Right lobe of liver (tissue), 6 donors: ENCODE measurements at places on chromosomes 16 and 17.
A peak's percentile ranks its signal among the peaks of the same experiment; 100 is the strongest.

DNA sequence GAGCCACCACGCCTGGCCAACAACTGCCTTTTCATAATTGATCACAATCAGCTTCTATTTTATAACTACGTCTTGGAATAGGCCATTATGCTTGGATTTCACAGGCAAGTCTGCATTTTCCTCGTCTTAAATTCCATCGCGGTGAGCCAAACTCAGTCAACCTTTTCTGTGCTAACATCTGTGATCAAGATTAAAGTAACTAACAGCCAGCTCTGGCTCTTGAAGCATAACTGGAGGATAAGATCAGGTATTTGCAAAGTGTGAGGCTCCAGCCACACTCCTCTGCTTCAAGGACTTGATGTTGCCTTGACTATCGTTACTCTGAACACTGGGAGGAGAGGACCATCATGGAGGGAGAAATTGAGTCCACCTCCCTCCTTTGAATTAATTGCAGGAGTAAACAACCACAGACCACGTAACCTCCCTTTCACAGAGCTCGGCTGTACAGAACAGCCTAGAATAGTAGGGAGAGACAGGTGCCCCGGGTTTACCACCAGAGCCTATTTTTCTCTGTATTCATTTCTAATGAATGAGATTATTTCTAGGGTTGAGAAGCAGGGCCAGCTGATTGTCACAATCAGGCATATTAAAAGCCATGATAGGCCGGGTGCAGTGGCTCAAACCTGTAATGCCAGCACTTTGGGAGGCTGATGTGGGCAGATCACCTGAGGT is 143.0 kb downstream of the XYLT1 start:
- H3K4me3 ChIP-seq: no peak overlapping the region
- DNase-seq: no peak
- H3K36me3 ChIP-seq: no peaks in the 10 kb centered on the region
- H3K27me3 ChIP-seq: no peaks in the 10 kb centered on the region
- no peak overlapping the region for H3K27ac ChIP-seq

GRCh38 chr16:70437017-70437581 is 1.8 kb downstream of the ST3GAL2 start:
- H3K4me3 ChIP-seq: no peak overlapping the region
- DNase-seq: no peak
- H3K27ac ChIP-seq: no peak overlapping the region
- H3K36me3 ChIP-seq: no peaks in the 10 kb centered on the region

- H3K27ac ChIP-seq: peak overlapping the region; percentile 96
- no peaks in the 10 kb centered on the region for H3K27me3 ChIP-seq
- H3K4me3 ChIP-seq: peak overlapping the region; percentile 78
- no peak for DNase-seq
Measured at GRCh38 chr16:77191259-77191969, 424 bp downstream of the MON1B start.

GRCh38 chr17:76005263-76006149 is 4.9 kb downstream of the CDK3 start:
- H3K4me1 ChIP-seq: no peaks in the 10 kb centered on the region
- peak; percentile 90 for DNase-seq
- no peak overlapping the region for H3K27ac ChIP-seq
- H3K4me3 ChIP-seq: no peak overlapping the region

GRCh38 chr16:10210944-10211343 is 28.7 kb upstream of the GRIN2A start:
- no peak overlapping the region for H3K4me3 ChIP-seq
- no peaks in the 10 kb centered on the region for H3K36me3 ChIP-seq
- H3K27ac ChIP-seq: no peak overlapping the region
- H3K4me1 ChIP-seq: no peaks in the 10 kb centered on the region
- no peaks in the 10 kb centered on the region for H3K27me3 ChIP-seq

GRCh38 chr16:83704656-83705055 is 103.1 kb upstream of the HSBP1 start:
- no peaks in the 10 kb centered on the region for H3K36me3 ChIP-seq
- no peaks in the 10 kb centered on the region for H3K27me3 ChIP-seq
- H3K4me3 ChIP-seq: no peak overlapping the region

GRCh38 chr16:75116081-75116910 is at the start of gene LDHD:
Gene LDHD (minus strand): TSS chr16:75116780. CDS start chr16:75116720, 60 bp downstream.
- H3K36me3 ChIP-seq: peaks cover 13% of the 10 kb centered on the region
- peak within 1 kb of the TSS; percentile 72 for H3K27ac ChIP-seq
- DNase-seq: peak; percentile 96
- no peaks in the 10 kb centered on the region for H3K4me1 ChIP-seq
- H3K4me3 ChIP-seq: peak within 1 kb of the TSS; percentile 82

GRCh38 chr16:19694989-19695388 is 23.0 kb downstream of the KNOP1 start:
- H3K27me3 ChIP-seq: no peaks in the 10 kb centered on the region
- H3K4me3 ChIP-seq: no peak overlapping the region
- no peak overlapping the region for H3K27ac ChIP-seq
- H3K36me3 ChIP-seq: peaks cover 8% of the 10 kb centered on the region
- DNase-seq: no peak

GRCh38 chr17:77281122-77281903 is 140.5 kb downstream of the SEC14L1 start:
- H3K27me3 ChIP-seq: no peaks in the 10 kb centered on the region
- peak overlapping the region; percentile 77 for H3K4me3 ChIP-seq
- H3K27ac ChIP-seq: peak overlapping the region; percentile 70
- H3K4me1 ChIP-seq: no peaks in the 10 kb centered on the region
- H3K36me3 ChIP-seq: no peaks in the 10 kb centered on the region
- peak; percentile 81 for DNase-seq

DNA sequence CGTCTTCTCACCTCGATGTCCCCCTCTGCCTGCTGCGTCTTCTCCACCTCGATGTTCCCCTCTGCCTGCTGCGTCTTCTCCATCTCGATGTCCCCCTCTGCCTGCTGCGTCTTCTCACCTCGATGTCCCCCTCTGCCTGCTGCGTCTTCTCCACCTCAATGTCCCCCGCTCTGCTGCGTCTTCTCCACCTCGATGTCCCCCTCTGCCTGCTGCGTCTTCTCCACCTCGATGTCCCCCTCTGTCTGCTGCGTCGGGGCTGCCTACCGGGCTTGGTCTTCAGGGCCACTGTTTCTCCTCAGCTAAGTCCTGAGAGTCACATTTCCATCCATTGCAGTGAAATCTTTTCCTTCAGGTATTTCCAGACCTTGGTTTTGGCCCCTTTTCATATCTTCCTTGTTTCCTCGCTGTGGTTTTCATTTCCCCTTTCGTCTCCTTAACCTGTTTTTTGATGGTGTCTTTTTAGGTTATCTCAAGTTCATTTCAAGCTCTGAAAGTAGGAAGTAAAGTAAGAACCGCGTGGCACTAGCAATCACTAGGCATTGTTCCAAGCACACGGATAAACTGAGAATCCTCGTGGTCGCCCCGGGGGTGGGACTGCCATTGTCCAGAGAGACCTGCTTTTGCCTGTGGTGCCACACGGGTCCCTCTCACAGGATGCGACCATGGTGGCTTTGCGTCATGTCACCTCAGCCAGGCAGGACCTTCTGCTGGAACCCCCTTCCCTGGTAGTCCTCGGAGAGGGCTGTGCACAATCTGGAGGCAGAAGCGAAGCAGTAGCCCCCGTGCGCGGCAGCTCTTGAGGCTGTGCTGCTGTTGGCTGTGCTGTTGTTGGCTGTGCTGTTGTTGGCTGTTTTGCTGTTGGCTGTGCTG is 9.5 kb upstream of the ZNF750 start:
- H3K27ac ChIP-seq: no peak overlapping the region
- no peak overlapping the region for H3K4me3 ChIP-seq
- H3K4me1 ChIP-seq: no peaks in the 10 kb centered on the region
- DNase-seq: no peak

GRCh38 chr16:86844695-86845094 is 266.3 kb downstream of the FOXL1 start:
- DNase-seq: no peak
- no peak overlapping the region for H3K27ac ChIP-seq
- H3K27me3 ChIP-seq: no peaks in the 10 kb centered on the region
- no peaks in the 10 kb centered on the region for H3K36me3 ChIP-seq

- H3K4me1 ChIP-seq: no peaks in the 10 kb centered on the region
- no peaks in the 10 kb centered on the region for H3K36me3 ChIP-seq
- peaks cover 34% of the 10 kb centered on the region for H3K27me3 ChIP-seq
- H3K4me3 ChIP-seq: no peak overlapping the region
Measured at GRCh38 chr17:44830359-44831288, 537 bp upstream of the GJC1 start.

DNA sequence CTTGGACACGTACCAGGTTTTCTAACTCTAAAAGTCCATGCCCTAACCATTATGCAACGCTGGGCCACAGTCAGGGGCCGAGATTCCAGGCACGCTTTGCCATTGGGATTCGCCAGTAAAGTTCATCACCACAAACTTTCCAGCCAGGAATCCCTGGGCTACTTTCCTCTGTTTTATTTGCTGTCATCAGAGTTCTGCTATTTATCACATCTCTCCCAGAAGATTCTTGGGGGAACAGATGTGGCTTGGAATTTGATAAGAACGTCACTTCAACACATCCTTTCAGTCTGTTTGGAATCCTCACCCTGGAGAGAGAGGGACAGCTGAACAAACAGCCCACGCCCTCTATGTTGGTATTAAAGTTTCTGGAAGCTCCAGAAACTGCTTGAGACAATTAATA is 109.6 kb upstream of the CACNG3 start:
- no peak overlapping the region for H3K4me3 ChIP-seq
- no peak for DNase-seq
- no peaks in the 10 kb centered on the region for H3K36me3 ChIP-seq
- no peaks in the 10 kb centered on the region for H3K27me3 ChIP-seq
- H3K27ac ChIP-seq: no peak overlapping the region

GRCh38 chr16:61792194-61792909 is 243.9 kb downstream of the CDH8 start:
- H3K4me1 ChIP-seq: no peaks in the 10 kb centered on the region
- DNase-seq: no peak
- no peaks in the 10 kb centered on the region for H3K36me3 ChIP-seq
- no peak overlapping the region for H3K4me3 ChIP-seq
- no peak overlapping the region for H3K27ac ChIP-seq

GRCh38 chr16:77987810-77988209 is 34.5 kb upstream of the CLEC3A start:
- no peaks in the 10 kb centered on the region for H3K27me3 ChIP-seq
- no peak overlapping the region for H3K27ac ChIP-seq
- no peak overlapping the region for H3K4me3 ChIP-seq
- H3K4me1 ChIP-seq: no peaks in the 10 kb centered on the region

GRCh38 chr16:70753694-70754325 is 47.1 kb downstream of the VAC14 start:
- H3K36me3 ChIP-seq: no peaks in the 10 kb centered on the region
- H3K4me3 ChIP-seq: no peak overlapping the region
- DNase-seq: no peak
- H3K4me1 ChIP-seq: peaks cover 52% of the 10 kb centered on the region
- H3K27ac ChIP-seq: no peak overlapping the region

DNA sequence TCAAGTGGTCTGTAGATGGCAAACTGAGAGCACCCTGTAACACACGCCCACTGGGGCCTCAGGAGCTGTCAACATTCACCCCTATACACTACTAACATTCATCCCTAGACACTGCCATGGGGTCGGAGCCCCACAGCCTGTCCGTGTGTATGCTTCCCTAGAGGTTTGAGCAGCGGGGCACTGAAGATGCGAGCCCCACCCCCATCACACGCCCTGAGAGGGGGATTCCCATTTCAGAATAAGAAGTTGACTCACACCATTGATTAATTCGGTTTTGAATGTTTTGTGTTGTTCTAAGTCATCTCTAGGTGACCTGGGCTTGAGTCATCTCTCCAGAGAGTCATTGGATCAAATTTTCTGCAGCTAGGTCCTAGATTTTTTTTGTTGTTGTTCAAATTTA is 37.3 kb upstream of the MMD start:
- no peak overlapping the region for H3K4me3 ChIP-seq
- H3K27me3 ChIP-seq: no peaks in the 10 kb centered on the region
- DNase-seq: no peak
- H3K27ac ChIP-seq: no peak overlapping the region
- no peaks in the 10 kb centered on the region for H3K4me1 ChIP-seq

- H3K27me3 ChIP-seq: no peaks in the 10 kb centered on the region
- no peak overlapping the region for H3K4me3 ChIP-seq
- H3K27ac ChIP-seq: no peak overlapping the region
- no peak for DNase-seq
- no peaks in the 10 kb centered on the region for H3K36me3 ChIP-seq
- H3K4me1 ChIP-seq: no peaks in the 10 kb centered on the region
Measured at GRCh38 chr16:64882078-64882784, 239.6 kb downstream of the CDH11 start.

DNA sequence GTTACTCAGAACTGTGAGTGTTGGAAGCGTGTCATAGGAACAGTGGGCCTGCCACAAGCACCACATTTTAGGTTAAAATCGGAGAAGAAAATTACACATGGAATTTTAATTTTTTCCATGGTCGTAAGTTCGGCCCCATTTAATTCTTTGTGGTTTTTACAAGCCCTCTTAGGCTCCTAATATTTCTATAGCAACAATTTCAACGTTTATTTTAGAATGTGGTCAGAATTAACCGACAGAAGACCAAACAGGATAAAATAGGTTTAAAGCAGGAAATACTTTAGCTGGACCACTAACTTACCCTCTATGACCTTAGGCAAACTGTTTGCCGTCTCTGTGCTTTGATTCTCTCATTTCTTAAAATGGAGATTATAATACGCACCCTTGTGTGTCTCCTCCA is 69.9 kb downstream of the FTO start:
- no peak for DNase-seq
- H3K27me3 ChIP-seq: no peaks in the 10 kb centered on the region
- H3K27ac ChIP-seq: no peak overlapping the region
- H3K4me3 ChIP-seq: no peak overlapping the region
- peaks cover 32% of the 10 kb centered on the region for H3K4me1 ChIP-seq

GRCh38 chr17:17999364-18000029 is 26.8 kb downstream of the DRC3 start:
- H3K36me3 ChIP-seq: no peaks in the 10 kb centered on the region
- no peak overlapping the region for H3K4me3 ChIP-seq
- no peaks in the 10 kb centered on the region for H3K4me1 ChIP-seq
- no peak for DNase-seq
- no peak overlapping the region for H3K27ac ChIP-seq

- H3K4me1 ChIP-seq: no peaks in the 10 kb centered on the region
- no peak overlapping the region for H3K27ac ChIP-seq
- DNase-seq: no peak
- no peaks in the 10 kb centered on the region for H3K27me3 ChIP-seq
- no peak overlapping the region for H3K4me3 ChIP-seq
- H3K36me3 ChIP-seq: no peaks in the 10 kb centered on the region
Measured at GRCh38 chr16:4968879-4969483, 10.9 kb downstream of the SEC14L5 start.
